Karpas-422 (cell line): ENCODE measurements at places on chromosomes 11 and 22.

DNA sequence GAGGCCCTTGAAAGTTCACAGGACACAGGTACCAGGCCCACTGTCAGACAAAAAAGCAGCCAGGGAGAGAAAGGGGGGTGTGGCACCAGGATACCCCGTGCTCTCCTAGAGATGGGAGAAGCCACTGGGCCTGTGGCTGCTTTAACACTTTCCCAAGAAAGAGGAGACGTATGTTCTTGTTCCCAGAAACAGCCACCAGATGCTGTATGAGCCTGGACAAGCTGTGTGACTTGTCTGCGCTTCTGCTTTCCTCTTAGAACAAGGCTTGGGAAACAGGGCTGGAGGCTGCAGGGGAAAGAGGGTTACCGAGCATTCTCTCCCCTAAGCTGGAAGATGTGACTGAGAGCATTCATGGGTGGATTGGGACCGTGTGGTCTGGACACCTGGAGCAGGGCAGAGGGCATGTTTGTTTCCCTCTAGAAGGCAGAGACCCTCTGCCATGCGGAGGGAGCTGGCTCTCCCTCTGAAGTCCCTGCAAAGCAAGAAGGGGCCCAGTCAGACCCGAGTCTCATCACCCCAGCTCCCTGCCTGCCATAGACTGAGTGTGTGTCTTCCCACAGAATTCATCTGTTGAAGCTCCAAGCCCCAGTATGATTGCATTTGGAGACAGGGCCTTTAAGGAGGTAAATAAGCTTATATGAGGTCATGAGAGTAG, 74.1 kb downstream of the TRIM29 start:
- DNase-seq = no peak

DNA sequence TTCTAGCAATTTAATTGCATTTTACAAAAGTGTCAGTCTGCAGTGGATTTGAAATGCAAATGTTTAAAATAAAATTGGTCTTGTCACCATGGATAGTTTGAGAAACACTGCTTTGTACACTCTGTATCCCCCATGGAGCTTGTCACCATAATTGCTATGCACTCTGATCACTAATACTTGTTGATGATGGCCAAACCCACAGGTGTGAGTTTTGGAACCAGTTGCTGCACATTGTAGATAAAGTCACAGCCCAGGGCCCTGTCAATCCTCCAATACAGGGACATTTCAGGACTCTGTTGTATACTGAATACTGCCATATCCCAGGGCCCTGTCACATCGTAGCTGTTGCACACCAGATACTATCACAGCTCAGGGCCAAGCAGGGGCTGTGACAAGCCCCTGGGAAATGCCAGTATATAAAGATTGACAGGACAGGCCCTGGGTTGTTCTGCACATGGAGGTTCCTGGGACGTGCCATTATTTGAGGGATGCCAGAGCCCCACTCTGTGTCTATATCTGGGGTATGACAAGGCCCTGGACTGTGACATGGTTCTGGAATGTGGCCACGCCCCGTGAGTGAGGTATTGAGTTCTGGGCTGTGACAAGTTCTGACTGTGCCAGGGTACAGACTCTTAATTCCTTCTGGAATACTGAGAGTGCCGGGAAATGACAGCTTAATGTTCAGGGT, 27.9 kb upstream of the SMPD1 start:
- no peak for DNase-seq

- no peak for DNase-seq
These were observed 1441.8 kb downstream of the TBC1D22A start for GRCh38 chr22:48204296-48204695.

- no peak for DNase-seq
These were observed 12.8 kb downstream of the BCL9L start for GRCh38 chr11:118912742-118913410.

DNA sequence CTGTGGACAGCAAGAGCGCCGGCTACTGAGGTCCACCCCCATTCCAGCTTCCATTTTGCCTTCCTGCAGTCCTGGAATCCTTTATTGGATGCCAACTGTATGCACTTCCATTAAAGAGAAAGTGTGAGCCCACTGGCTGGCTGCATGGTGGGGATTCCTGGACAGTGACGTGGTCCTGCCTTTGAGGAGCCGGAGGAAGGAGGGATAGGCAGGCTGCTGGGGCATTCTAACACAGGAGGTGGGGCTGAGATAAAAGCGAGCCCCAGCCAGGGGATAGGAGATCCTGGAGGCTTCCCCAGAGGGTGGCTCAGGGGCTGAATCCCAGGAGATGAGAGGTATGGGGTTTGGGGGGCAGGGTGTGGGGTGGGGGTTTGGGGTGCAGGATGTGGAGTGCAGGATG, 984.7 kb downstream of the BRD1 start:
- no peak for DNase-seq

GRCh38 chr11:79515781-79516180, 75.0 kb upstream of the TENM4 start:
- no peak for DNase-seq

DNA sequence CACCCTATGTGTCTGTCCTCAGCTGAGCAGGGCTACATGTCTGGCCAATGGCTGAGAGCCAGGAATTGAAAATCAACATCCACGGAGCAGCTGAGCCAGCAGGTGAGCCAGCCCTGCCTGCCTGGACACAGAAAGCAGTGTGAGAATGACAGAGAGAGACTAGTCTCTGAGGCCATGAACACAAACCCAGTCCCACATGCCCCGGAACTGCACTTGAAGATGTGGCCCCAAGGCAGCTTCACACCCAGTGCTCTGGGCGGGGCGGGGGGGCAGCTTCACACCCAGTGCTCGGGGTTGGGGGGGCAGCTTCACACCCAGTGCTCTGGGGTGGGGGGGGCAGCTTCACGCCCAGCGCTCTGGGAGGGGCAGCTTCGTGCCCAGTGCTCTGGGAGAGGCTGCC, 37.6 kb downstream of the TRMU start:
- DNase-seq = no peak

DNA sequence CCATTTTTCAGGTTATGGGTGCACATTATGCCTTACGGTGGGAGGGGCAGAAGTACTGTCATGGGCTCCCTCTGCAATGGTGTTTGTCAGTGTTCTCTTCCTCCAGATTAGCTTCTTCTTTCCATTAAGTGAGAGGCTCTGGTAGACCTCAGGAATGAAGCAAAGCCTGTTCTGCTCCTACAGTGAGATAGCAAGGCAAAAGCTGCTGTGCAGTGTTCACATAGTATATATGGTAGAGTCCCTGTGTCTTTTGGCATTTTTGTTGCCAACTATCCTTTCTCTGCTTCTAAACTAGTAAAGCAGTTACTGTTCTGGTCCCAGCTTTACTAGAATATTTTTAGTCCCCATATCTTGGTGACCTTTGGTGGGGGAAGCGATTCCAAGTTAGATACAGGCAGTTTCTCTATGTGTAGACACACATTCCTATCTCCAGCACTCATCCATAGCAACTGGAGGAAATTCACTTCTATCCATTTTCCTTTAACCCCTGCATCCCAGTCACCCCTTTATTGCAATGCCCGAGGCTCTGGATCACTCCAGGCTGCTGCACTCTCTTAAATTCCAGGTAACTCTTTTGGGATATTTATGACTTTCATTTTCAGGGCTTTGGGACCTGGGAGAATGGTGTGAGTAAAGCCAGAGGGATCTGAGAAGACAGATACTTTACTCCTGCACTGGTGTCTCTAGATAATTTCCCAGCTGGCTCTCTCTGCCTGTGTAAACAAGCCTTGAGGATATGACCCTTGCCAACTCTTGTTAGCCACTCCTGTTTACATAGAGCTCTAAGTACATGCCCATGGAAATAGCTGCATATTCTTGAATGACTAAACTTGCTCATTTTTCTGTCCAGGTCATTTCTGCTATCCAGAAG, 3.9 kb upstream of the TRIM34 start:
- DNase-seq = no peak

DNA sequence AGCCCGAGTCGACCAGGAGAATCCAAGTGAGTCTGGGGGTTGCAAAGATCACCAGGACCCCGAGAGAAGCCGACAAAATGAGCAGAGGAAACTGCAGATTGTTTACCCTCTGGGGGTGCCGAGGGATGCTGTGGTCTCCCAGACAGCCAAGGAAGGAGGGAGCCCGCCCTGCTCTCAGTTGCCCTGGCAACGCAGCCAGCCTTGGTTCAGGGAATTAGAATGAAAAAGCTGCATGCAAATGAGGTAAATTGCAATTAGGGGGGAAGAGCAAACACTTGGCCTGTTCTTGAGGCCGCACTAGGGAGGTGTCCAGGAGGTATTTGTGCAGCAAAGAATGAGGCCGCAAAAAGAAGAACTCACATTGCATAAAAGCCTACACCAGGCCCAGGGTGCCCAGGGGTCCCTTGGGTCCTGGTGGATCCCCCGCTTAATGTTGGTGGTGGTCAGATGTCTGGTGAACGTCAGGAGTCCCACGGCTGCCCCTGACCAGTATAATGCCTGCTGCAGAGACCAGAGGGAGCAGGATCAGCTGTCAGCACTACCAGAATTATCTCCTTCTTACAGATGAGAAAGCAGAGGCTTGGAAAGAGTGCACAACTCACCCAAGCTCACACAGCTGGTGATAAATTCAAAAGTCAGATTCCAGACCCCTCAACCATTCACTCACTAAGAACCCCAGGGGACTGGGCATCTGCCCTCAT, 40.3 kb upstream of the ATXN10 start:
- no peak for DNase-seq

GRCh38 chr11:44680982-44681597, 45.7 kb upstream of the TSPAN18 start:
- DNase-seq = no peak

DNA sequence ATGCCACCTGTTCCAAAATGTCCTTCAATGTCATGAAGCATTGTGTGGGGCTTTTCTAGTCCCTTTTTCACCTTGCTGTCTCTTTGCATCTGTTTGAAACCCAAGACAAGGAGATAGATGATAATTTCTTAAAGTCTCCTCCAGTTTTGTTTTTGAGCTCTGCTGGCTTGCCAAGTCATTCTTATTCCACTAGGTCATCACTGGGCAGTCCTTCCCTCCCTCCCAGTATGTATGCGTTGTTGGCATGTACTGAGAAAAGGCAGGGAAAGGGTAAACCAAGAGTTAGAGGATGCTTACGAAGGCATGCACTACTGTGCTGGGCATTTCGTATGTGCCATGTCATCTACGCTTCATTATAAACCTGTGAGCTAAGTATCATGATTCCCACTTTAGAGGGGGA, 78.6 kb downstream of the PARVA start:
- no peak for DNase-seq

GRCh38 chr11:7578276-7578955, 64.6 kb downstream of the PPFIBP2 start:
- no peak for DNase-seq

GRCh38 chr11:61654397-61654829, 25.8 kb upstream of the DAGLA start:
- DNase-seq = no peak

DNA sequence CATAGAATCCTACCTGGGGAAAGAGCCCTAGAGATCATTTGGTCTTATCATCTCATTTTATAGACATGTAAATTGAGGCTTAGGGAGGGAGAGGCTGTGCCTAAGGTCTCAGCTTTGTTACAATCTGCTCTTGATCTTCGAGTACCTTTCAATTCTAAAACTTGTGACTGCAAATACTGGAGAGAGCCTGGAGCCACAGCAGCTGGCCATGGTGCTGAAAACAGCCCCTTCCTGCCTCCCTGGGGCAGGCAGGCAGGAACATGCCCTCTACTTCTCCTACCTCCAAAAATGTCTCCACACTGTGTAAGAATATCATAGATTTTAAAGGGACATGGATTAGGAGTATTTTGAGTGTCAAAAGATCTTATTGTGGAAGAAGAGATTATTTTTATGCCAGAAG, 52.2 kb downstream of the C22orf42 start:
- DNase-seq = peak; percentile 60

DNA sequence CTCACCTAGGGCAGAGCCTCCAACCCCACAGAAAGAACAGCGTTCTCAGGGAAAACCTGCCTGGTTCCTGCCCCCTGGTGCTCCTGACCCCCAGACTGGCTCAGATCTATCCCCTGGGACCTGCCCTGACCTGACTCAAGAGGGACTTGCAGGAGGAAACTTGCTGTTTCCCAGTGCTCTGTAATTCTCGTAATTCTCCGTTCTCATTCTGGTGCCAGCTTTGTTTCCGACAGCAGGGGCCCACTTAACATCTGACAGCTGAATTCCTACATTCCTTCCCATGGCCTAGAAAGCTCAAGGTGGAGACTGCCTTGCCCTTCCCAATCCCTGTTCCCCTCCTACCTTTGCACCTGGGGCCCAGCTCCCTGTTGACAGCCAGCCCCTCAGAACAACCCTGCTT, 12.5 kb upstream of the CSF2RB start:
- DNase-seq = no peak

DNA sequence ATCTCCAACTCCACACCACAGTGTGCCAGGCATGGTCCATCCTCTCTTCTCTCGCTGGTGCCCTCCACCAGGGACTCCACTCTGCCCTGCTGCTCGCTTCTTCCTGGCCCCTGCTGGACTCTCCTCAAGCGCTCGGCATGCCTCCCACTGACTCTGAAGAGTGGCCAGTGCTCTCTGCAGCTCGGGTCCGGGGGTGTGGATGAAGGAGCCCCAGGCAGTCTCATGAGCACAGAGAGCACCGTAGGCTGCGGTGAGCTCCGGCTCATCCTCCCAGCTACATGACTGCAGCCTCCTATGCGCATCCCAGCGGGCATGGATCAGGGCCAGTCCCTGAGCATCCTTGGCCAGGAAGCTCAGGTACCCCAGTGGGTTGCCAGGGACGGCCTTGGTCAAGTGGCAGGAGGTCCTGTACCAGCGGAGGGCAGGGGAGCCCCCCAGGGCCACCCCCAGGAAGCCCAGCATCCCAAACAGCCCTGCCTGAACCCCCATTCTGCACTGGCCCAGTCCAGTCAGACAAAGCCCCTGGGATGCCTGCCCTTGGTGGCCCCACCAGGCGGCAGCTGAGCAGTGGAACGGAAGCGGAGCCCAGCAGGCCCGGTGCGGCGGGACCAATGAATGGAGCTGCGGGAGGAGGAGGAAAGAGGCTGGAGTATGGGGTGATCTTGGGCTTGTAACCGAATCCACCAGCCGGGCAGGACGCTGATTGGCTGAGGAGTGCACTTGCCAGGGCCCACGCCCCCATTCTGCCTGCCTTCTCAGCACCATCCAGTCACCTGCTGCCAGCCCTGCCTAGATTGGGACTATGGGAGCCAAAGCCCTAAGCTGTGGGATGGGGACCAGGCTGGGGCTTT, at the start of gene PLA2G3:
Gene PLA2G3, minus strand, starts transcription at position 643 of the 851 bp plus-strand sequence. Its CDS starts 154 bp downstream, at position 489.
- peak; percentile 67 for DNase-seq

DNA sequence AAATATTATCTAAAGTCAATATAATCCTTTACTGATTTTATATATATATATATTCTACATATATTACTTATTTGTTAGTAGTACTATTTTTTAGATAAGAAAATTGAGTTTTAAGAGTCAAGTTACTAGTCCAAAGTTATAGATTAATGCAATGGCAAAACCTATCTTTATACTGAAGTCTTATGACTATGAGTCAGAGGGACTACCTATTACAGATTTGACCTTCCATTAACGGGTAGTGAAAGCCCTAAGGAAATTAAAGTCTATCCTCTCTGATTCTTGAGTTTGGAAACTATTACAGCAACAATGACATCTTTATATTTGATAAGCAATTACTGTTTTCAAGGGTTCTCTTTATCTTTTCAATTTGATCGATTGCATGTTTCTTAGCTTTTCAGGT, 315.8 kb downstream of the CASP12 start:
- DNase-seq = no peak
